ENCODE measurements at places on chromosomes 11 and 22.

GRCh38 chr22:30132290-30132996, 52.2 kb downstream of the HORMAD2 start:
- no peak for DNase-seq

GRCh38 chr11:119518746-119519730, 96.1 kb upstream of the THY1 start:
- no peak for DNase-seq

- DNase-seq = no peak
Measured at GRCh38 chr11:19880088-19880345, 167.4 kb downstream of the NAV2 start.

GRCh38 chr11:25456211-25456610, 875.7 kb upstream of the ANO3 start:
- DNase-seq = no peak

DNA sequence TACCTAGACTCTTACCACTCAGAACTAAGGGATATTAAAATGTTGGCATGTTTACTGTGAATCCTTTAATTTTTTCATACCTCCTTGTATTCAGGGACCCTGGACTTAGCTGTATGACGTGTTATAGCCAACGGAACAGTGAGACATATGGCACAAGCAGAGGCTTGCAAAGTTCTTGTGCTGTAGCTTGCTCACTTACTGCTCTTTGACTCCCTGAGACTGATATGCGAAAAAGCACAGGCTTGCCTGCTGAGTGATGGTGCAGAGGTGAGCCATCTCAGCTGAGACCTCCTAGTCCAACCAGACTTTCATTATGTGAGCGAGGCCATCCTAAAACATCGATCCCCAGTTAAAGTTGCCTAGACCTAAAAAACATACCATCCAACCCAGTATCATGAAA, 811.0 kb downstream of the METTL15 start:
- no peak for DNase-seq

GRCh38 chr22:37623075-37624016, 14.7 kb downstream of the GGA1 start:
- peak; percentile 79 for DNase-seq

- no peak for DNase-seq
Measured at GRCh38 chr11:45145379-45146071, 914 bp upstream of the PRDM11 start.

- no peak for DNase-seq
Measured at GRCh38 chr11:33989461-33989860, 62.1 kb upstream of the CAPRIN1 start.

DNA sequence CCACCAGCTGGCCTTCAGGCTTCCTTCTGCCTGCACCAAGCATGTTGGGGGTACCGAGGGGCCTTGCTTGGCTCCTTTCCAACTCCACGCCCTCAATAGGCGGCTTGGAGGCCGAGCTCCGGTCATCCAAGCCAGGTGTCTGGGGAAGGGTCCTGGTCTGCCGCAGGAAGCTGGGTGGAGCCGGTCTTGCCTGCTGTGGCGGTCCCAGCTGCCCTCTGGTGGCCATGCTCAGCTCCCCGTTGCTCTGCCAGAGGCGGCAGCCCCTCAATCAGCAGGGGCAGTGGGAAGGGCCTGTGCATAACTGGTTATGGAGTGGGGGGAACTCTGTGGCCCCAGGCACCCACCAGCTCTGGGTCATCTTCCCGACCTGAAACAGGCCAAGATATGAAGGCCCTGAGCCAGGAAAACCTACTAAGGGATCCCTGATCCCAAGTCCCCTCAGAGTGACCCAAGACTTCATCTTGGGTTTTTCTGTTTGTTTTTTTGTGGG, 3.2 kb downstream of the ARVCF start:
- peak; percentile 21 for DNase-seq

DNA sequence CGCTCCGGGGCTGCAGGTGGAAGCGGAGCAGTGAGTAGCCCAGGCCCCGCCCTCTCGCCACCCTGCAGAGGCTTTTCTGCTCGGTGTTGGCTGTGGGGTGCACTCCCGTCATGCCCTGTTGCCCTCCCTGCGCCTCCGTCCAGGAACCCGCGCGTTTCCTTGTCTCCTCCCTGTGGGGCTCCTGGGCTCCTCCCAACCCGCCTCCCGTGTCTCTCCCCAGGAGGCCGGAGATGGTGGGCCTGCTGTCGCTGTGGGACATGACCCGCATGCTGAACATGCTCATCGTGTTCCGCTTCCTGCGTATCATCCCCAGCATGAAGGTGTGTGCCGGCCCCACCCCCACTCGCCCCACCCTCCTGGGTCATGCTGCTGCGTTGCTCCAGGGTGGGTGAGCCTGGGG, 32.4 kb downstream of the TPCN2 start:
- no peak for DNase-seq

DNA sequence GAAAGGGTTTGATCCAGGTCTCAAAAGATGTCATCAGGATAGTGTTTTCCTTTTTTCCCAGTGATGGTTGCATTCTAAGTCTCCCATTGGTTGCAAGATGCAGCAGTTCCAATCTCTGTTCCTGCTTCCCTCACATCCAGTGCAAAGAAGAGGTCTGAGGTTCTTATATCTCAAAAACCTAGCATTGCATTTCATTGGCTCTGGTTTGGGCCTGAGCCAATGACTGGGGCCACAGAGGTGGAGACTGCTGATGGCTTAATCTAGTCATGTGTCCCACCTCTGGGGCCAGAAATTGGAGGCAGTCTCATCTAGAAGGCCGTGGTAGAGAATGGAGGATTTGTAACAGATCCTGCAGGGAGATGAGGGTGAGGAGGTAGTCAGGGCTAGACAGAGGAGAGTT, 13.2 kb upstream of the MICAL2 start:
- DNase-seq = no peak

- no peak for DNase-seq
Measured at GRCh38 chr11:15197696-15198095, 83.0 kb downstream of the INSC start.

DNA sequence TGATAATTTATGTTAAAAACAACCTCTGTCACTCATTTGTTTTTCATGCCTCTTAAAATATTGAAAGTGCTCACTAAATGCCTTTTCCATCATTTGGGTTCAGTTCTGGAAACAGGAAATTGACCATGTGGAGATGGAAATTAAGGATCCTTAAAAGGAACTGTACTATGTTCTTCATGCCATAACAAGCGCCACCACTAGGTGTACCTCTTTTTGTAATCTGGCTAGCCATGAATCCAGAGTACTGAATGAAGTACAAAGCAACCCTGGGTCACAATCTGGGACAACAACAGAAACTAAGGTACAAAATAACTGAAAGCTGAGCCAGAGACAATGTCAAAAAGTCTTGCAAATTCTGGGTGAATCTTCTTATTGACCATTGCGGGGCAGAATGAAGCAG, 559.1 kb downstream of the FAM181B start:
- no peak for DNase-seq

DNA sequence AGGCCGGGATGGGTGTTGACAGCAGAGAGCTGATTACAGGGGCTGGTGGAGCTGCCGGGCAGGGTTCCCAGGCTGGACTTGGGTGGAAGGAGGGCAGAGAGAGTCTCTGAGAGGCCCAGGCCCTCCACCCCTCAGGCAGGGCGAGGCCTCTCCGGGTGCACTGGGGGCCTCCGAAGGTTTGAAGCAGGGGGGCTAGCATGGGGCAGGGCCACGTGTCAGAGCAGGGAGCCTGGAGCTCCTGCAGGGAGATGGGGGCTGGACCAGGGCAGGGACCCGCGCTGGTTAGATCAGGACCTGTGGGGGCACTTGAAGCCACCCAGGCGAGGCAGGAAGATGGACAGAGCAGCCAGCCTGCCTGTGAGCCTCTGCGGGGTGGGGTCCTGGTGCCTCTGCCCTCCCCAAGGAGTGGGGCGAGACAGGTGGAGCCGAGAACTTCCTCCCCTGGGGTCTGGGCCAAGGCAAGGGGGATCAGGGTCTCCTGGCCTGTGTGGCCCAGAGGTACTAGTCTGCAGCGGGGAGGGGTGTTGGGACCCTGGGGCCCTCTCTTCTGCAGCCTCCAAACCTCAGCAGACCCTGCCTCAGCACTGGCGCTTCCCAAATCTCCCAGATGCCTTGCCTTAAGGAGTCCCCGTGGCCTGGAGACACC, 911 bp downstream of the PANX2 start:
- no peak for DNase-seq

DNA sequence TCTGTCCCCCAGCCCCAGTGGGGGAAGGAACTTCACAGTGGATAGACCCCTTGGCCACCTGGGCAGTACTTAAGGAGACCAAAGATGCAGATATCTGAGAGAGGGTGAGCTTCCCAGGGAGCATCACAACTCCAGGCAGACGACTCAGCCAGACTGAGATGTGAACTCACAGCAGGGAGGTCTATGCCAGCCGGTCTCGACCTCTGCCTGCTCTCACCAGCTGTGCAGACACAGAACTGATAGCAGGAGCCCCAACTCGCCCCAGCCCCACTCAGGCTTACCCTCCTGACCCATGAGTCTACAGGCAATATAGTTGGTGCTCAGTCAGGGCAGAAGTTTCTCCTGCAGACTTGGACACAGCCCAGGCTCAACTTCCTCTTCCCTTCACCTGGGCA, 29.7 kb upstream of the ACCSL start:
- no peak for DNase-seq

DNA sequence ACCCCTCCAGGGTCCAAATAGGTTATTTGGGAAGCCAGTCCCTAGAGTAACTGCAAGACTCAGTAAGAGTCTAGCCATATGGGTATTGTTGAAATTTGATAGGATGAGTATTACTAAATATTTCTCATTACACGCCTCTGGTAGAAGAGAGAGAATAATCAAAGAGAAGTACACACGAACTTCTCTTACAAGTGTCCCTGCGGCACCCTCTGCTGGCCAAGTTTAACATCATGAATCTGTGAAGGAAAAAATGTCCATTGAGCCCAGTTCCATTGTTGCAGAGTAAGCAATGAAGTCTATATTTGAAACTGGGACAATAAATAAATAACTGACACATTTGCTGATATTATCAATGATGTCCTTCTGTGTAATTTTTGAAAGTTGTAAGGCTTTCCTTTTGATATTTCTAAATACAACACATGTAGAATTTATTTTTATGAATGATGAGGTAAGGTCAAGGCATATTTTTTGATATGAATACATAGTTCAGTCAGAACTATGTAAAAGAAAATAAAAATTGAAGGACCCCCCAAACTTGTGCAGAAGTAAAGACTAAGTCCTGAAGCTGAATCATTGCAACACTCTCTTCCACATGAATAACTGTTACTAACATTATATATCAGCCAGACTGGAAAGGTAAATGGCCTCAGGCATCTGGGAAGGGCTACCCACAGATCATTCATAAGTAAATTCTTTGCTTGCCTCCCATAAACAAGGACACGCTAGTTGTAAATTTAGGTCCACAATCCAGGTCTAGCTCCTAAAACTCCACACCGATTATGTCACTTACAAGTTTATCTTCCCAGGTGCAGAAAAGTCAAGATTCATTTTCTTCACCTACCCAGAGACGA, 10.0 kb downstream of the OR51L1 start:
- peak; percentile 4 for DNase-seq

GRCh38 chr11:85086504-85087284, 540.5 kb downstream of the DLG2 start:
- DNase-seq = no peak

DNA sequence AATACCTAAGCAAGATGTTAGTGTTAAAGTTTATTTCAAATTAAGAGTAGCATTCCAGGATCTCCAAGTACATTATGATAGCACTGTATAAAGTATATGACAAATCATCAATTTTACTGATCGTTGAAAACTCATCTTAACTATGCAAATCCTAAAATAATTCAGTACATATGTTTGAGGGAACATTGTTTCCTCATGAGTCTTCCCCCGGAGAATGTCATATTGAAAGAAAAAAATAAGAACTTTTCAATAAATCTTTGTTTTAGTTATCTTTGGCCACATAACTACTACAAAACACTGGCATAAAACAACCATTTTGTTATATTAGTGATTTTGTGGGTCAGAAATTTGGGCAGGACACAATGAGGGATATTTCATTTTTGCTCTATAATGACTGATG, 135.4 kb downstream of the METTL15 start:
- no peak for DNase-seq

- DNase-seq = no peak
Measured at GRCh38 chr11:70252844-70253243, 17.6 kb upstream of the PPFIA1 start.

GRCh38 chr11:75133976-75134375, 16.9 kb upstream of the SLCO2B1 start:
- no peak for DNase-seq

GRCh38 chr11:101707477-101707876, 123.7 kb upstream of the TRPC6 start:
- DNase-seq = no peak

- DNase-seq = no peak
Measured at GRCh38 chr22:29877620-29878019, 5.4 kb upstream of the MTMR3 start.

DNA sequence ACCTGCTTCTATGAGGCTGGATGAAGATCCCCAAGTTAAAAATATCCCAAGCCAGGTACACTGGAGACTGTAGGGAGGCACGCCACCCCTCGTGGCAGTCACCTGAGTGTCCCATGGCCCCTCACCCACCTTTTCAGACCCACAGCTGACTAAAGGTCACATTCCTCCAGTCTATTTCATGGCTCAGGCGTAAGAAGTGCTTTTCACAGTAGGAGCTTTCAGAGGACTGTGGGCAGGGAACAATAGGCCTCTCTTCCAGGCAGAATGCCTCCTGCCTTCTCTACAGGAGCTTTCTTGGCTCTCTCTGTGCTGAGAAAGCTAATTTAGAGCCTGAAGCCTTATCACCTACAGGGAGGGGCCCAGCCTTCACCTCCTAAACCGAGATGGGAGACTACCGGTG, 73.8 kb downstream of the C11orf58 start:
- no peak for DNase-seq

- DNase-seq = peak; percentile 9
Measured at GRCh38 chr22:25448435-25449051, 115.9 kb upstream of the GRK3 start.

DNA sequence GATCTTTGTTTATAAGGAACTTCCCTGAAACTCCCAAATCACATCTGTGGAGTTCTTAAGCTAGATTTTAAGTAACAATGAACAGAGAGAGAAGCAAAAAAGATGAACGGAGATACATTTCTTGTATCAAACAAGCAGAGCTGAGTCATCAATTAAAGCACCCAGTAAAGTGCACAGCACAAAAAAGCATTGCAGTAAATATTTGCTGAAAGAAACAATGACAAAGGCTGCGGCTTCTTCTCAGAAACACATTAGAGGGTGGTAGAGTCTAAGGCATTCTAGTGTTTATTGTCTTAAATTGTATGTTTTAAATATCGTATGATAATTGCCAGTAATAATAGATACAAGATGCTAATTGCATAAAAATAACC, 941.6 kb upstream of the CHORDC1 start:
- DNase-seq = no peak

GRCh38 chr22:32650553-32651345, 150.8 kb upstream of the TIMP3 start:
- DNase-seq = no peak

DNA sequence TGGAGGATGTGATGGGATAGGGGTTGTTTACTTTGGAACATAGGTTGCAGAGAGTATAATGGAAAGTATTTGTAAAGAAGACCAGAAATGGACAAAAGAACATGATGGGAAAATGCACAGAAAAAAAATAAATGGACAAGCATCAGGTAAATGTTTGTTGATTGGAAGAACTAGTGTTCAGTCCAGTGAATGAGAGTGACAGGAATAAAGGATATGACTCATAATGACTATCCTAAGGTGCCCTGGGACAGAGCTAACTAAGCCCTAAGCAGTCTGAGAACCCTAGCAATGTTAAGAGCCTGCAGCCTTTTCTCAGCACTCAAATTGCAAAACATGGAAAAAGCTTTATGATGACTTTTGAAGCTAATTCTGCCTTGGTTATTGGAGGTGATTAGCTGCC, 732.8 kb upstream of the ANO5 start:
- DNase-seq = no peak

GRCh38 chr11:126929179-126930061, 71.2 kb downstream of the KIRREL3 start:
- DNase-seq = no peak

- DNase-seq = no peak
Measured at GRCh38 chr11:69868871-69869270, 49.7 kb upstream of the FGF3 start.
